ENCODE measurements at places on chromosomes 13 and 19. TPM values are rescaled to one million over a fixed set of nuclear protein-coding genes. Genes with fewer than 3 reads are reported as not detected.

The GYS1 gene
- polyA plus RNA-seq: 25.0 TPM

The CGB1 gene
- not detected for polyA plus RNA-seq

The ANKLE1 gene
- 1.2 TPM for polyA plus RNA-seq

The MIA gene
- not detected for polyA plus RNA-seq

The VAV1 gene
- 9.5 TPM for polyA plus RNA-seq

The FCAR gene
- polyA plus RNA-seq: not detected

The PRR36 gene
- polyA plus RNA-seq: 0.30 TPM

The URAD gene
- not detected for polyA plus RNA-seq

The C5AR1 gene
- 1.6 TPM for polyA plus RNA-seq

GRCh38 chr13:52924289-52925148, 76.1 kb upstream of the PCDH8 start:
- no peak for DNase-seq

- DNase-seq: no peak
Observed at GRCh38 chr13:91356919-91357612, 9.6 kb downstream of the MIR17HG start.

GRCh38 chr19:13461536-13461935, 44.7 kb downstream of the CACNA1A start:
- DNase-seq: no peak

GRCh38 chr19:4781801-4782200, 9.7 kb upstream of the FEM1A start:
- no peak for DNase-seq

DNA sequence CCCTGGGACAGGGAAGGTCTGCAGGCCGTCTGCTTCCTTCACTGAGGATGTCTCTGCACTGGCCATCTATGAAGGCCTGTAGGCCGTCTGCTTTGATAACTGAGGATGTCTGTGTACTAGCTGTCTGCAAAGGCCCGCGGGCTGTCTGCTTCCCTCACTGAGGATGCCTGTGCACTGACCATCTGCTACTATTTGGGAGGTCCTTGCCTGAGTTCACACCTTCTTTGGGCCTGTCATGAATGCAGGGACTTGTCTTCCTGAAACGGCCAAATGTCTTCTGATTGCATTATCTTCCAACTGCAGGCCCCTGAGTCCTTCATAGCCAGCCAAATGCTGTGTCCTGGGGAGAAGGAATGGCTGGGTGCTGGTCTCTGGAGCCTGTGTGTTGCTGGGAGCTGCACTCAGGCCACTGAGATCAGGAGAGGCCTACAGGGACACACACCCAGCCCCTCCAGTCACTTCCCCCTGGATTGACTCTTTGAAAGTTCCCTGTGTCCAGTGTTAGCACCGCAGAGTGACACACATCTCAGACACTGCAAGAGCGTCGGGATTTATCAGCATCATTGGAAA, 72.9 kb downstream of the TEX29 start:
- no peak for DNase-seq

GRCh38 chr19:36460046-36460445, 29.3 kb downstream of the ZNF566 start:
- no peak for DNase-seq

DNA sequence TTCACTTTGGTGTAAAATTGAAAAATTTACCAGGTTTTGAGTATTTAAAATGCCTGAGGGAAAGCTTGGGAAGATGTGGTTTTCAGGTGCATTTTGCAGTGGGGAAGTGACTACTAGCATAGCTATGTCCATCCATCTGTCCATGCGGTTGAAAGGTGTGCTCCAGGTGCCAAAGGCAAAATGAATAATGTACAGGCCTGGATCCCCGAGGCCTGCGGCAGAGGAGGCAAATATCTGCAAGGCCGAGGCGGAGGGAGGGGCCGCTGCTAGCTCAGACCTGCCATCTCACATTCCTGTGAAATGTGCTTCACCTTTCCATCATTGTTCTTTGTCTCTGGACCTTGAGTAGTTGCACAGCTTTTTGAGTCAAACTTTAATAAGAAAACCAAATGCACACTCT, 65.5 kb downstream of the ERCC5 start:
- no peak for DNase-seq

- DNase-seq: no peak
Observed at GRCh38 chr19:45217193-45217956, 27.8 kb downstream of the EXOC3L2 start.

DNA sequence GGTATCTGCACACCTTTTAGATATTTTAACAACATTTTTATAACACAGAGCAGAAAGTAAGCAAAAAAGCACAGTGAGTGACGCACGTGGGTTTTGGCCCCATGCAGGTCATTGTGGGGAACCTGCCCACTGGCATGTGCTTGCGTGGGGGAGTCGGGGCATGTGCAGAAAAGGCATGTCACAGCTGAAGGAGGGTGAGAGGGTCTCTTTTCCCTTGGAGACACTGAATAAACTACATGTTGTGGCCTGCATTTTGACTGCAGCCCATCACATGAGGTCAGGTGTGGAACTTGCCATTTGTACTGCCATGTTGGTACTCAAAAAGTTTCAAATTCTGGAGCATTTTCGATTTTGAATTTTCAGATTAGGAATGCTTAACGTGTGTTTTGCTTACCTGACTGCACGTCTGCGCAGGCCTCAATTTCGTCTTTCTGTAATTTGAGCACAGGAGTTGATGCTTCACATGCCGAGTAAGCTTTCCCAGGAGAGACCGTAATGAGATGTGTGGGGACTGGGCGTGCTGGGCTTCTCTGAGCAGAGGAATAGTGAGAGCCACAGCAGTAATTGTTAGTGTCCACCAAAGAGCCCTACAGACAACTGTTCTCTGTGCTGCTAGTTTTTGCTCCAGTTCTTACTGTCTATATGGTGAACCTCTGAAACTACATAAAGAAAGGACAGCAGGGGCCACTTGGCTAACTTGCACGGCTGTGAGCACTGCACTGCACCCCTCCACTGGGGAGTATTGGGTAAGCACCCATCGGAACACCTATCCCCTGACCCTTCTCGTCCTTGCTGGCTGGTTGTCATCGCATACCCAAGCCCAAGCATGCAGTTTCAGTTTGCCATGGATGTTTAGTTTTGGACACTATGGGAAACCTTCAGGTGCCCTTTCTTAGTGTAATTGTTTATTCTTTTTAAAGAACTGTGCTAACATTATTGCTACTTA, 72.9 kb upstream of the GPR183 start:
- DNase-seq: no peak

DNA sequence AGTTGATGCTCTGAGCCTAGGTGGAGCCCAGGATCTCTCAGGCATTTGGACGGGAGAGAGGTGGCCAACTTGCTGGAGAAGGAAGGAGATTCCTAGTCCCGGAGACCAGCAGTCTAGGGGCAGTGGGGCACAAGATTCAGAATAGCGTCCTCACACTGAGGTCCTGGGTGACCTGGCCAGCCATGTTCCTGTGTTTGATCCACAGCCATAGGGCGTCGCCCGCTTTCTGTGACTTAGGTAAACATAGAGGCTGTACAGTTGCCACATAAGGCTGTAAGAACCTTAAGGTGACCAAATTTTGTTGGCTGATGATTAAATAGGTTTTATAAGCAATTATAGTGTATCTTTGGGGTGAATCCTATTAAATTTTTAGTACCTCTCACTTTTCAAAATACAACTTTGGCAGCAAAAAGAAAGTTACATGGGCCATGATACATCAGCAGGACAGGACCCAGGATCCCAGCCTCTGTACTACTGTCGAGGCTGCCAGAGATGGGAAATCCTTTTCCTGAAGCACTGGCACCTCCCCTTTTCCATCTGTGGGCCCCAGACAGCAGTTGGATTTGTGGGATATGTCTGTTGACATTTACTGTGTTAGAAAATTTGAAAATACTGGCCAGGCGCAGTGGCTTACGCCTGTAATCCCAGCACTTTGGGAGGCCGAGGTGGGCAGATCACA, 37.5 kb downstream of the TSSK6 start:
- DNase-seq: no peak

DNA sequence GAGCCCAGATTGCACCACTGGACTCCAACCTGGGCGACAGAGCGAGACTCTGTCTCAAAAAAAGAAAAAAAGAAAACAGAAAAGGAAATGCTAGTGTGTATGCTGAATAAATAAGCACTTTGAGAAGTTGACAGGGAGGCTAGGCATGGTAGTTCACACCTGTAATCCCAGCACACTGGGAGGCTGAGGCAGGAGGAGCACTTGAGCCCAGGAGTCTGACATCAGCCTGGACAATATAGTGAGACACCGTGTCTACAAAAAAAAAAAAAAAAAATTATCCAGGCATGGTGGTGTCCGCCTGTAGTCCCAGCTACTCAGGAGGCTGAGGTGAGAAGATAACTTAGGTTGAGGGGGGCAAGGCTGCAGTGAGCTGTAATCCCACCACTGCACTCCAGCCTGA, 19.1 kb upstream of the LDLR start:
- no peak for DNase-seq

- DNase-seq: no peak
Observed at GRCh38 chr13:56670563-56670962, 470.2 kb upstream of the PRR20A start.
